ENCODE measurements at places on chromosomes 1 and 21. TPM values are rescaled to one million over a fixed set of nuclear protein-coding genes. Genes with fewer than 3 reads are reported as not detected.
A peak's percentile ranks its signal among the peaks of the same experiment; 100 is the strongest.

- no peak overlapping the region for H3K27ac ChIP-seq
- no peak overlapping the region for H3K4me3 ChIP-seq
- peaks cover 35% of the 10 kb centered on the region for H3K4me1 ChIP-seq
- DNase-seq = no peak
- peaks cover 58% of the 10 kb centered on the region for H3K36me3 ChIP-seq
- H3K27me3 ChIP-seq = no peaks in the 10 kb centered on the region
These were observed 3.8 kb downstream of the PTPN7 start for GRCh38 chr1:202156590-202156989.

DNA sequence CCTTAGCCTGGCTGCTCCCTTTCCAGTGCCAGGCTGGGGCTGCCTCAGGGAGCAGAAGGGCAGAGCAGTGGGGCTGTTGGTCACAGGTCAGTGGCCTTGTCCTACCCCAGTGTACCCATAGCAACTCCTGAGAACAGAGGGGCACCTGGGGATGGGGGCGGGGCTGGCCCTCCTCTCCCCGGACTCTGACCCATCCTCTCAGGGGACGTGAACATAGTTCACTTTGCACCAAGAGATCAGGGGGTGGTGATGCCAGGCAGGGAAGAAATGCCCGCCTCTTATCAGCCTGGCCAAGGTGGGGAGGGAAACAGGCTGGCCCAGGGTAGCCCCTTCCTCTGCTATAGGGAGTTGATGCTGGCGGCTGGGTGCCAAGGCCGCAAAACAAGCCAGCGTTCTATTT, 4.9 kb downstream of the ETNK2 start:
- peaks cover 8% of the 10 kb centered on the region for H3K27me3 ChIP-seq
- H3K36me3 ChIP-seq = no peaks in the 10 kb centered on the region
- no peak overlapping the region for H3K4me3 ChIP-seq
- no peak for DNase-seq

- no peaks in the 10 kb centered on the region for H3K27me3 ChIP-seq
- peaks cover 16% of the 10 kb centered on the region for H3K4me1 ChIP-seq
- H3K27ac ChIP-seq = no peak overlapping the region
- H3K4me3 ChIP-seq = no peak overlapping the region
- no peaks in the 10 kb centered on the region for H3K36me3 ChIP-seq
These were observed 203.9 kb downstream of the TOMM20 start for GRCh38 chr1:234924450-234925355.

- H3K4me1 ChIP-seq = peaks cover 17% of the 10 kb centered on the region
- no peak for DNase-seq
These were observed 25.5 kb downstream of the MAN1C1 start for GRCh38 chr1:25641931-25642573.

DNA sequence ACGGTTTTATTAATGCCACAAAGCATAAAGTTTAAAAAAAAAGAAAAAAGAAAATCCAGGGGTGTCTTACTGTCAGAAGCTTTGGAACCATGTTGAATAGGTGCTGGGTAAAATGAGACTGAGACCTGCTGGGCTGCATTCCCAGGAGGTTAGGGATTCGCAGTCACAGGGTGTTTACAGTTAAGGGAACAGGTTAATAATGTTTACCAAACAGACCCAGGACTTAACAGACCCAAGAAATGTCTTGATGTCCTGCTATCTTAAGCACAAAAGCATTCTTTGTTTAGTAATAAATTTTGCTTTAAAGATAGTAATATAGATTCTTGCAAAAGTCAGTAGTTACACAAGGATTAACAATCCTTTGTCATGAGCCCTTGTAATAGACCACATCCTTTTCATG, 54.7 kb downstream of the OLFML3 start:
- no peak overlapping the region for H3K27ac ChIP-seq
- no peaks in the 10 kb centered on the region for H3K27me3 ChIP-seq
- H3K36me3 ChIP-seq = no peaks in the 10 kb centered on the region
- no peaks in the 10 kb centered on the region for H3K4me1 ChIP-seq

DNA sequence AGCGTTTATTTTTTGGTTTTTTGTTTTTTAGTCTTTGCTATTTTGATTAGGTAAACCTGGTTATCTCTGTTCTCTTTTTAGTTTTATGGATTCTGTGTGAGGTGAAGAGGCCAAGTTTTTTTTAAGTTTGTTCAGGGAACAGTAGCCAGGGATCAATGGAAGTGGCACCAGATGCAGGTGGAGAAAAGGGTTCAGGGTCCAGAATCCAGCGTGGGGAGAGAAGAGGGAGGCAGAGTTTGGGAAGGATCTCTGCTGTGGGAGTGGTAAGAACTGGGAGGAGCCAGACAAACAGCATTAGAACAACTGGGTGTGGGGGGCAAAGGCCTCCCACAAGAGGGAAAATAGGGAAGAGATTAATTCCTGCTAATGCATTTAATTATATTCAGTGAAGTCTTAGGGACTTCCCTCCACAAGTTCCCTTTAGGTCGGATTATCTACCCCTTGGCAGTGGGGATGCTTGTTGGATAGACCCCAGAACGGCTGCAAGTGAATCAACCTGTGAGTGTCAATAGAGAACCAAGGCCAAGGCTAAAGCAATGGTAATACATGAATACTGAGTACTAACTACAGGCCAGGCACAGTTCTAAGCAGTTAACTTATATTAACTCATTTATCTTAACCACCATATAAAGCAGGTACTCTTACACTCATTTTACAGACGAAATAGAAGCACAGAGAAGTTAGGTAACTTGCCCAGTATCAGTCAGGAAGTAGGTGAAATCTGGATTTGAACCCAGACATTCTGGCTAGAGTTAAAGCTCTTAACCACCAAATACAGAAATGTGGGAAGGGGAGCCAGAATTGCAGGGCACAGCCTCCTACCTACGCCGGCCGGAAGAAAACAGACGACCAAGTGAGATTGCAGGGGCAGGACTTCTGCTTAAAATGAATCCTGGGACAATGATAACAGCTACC, 498 bp downstream of the GNAT2 start:
- peak overlapping the region; percentile 66 for H3K4me3 ChIP-seq
- peaks cover 24% of the 10 kb centered on the region for H3K4me1 ChIP-seq
- no peaks in the 10 kb centered on the region for H3K27me3 ChIP-seq
- no peaks in the 10 kb centered on the region for H3K36me3 ChIP-seq
- H3K27ac ChIP-seq = peak overlapping the region; percentile 19

GRCh38 chr1:83559129-83559840, 439.6 kb downstream of the TTLL7 start:
- H3K4me1 ChIP-seq = peaks cover 2% of the 10 kb centered on the region
- H3K27ac ChIP-seq = no peak overlapping the region
- no peaks in the 10 kb centered on the region for H3K27me3 ChIP-seq
- DNase-seq = no peak
- no peak overlapping the region for H3K4me3 ChIP-seq
- H3K36me3 ChIP-seq = no peaks in the 10 kb centered on the region

GRCh38 chr1:90809093-90809492, 92.0 kb upstream of the BARHL2 start:
- no peak for DNase-seq
- H3K4me3 ChIP-seq = no peak overlapping the region
- H3K27me3 ChIP-seq = no peaks in the 10 kb centered on the region
- no peak overlapping the region for H3K27ac ChIP-seq

GRCh38 chr1:216833509-216833908, 110.3 kb upstream of the ESRRG start:
- no peaks in the 10 kb centered on the region for H3K36me3 ChIP-seq
- no peak overlapping the region for H3K4me3 ChIP-seq
- no peak overlapping the region for H3K27ac ChIP-seq
- DNase-seq = no peak
- H3K4me1 ChIP-seq = no peaks in the 10 kb centered on the region

- H3K36me3 ChIP-seq = peaks cover 10% of the 10 kb centered on the region
- H3K27me3 ChIP-seq = no peaks in the 10 kb centered on the region
- H3K27ac ChIP-seq = no peak overlapping the region
These were observed 20.1 kb downstream of the FAAP20 start for GRCh38 chr1:2174348-2175054.

GRCh38 chr1:99170516-99170915, 93.8 kb upstream of the PLPPR4 start:
- no peak for DNase-seq
- H3K4me3 ChIP-seq = no peak overlapping the region
- H3K36me3 ChIP-seq = no peaks in the 10 kb centered on the region
- H3K27me3 ChIP-seq = no peaks in the 10 kb centered on the region

DNA sequence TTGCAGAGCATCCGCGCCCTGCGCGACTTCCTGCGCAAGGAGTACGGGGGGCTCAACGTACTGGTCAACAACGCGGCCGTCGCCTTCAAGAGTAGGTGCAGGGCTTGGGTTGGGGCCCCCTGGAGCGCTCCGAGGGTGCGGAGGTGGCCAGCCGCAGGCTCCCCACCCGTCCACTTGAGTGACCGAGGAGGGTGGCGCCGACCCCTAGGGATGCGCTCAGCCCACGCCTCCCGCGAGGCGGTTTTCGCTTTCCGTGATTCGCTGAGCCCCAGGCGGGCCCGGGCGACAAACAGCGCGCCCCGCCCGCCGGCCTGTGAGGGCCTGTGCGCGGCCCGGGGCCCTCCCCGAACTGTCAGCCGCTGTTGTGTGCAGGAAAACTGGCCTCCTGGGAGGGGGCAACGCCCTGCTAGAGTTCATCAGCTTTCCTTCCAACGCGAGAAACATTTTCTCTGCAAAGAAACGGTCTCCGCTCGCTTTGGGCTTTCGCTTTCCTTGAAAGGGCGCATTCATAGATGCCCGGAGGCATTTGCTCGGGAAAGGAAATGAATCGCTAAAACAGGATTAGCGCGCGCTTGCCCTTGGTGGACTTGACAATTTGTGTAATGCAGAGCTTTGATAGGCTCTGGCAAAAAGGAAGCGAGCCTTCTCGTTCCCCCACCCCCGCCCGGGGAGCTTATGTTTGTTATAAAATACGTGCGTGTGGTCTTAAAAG, 668 bp downstream of the CBR3 start:
- peak overlapping the region; percentile 37 for H3K27ac ChIP-seq
- H3K4me3 ChIP-seq = peak overlapping the region; percentile 60
- H3K4me1 ChIP-seq = peaks cover 15% of the 10 kb centered on the region
- DNase-seq = no peak
- no peaks in the 10 kb centered on the region for H3K36me3 ChIP-seq
- peaks cover 39% of the 10 kb centered on the region for H3K27me3 ChIP-seq

- DNase-seq = no peak
- H3K4me1 ChIP-seq = no peaks in the 10 kb centered on the region
- H3K4me3 ChIP-seq = no peak overlapping the region
- H3K27me3 ChIP-seq = no peaks in the 10 kb centered on the region
- no peak overlapping the region for H3K27ac ChIP-seq
- H3K36me3 ChIP-seq = no peaks in the 10 kb centered on the region
These were observed 51.4 kb upstream of the RGL1 start for GRCh38 chr1:183753464-183753891.

DNA sequence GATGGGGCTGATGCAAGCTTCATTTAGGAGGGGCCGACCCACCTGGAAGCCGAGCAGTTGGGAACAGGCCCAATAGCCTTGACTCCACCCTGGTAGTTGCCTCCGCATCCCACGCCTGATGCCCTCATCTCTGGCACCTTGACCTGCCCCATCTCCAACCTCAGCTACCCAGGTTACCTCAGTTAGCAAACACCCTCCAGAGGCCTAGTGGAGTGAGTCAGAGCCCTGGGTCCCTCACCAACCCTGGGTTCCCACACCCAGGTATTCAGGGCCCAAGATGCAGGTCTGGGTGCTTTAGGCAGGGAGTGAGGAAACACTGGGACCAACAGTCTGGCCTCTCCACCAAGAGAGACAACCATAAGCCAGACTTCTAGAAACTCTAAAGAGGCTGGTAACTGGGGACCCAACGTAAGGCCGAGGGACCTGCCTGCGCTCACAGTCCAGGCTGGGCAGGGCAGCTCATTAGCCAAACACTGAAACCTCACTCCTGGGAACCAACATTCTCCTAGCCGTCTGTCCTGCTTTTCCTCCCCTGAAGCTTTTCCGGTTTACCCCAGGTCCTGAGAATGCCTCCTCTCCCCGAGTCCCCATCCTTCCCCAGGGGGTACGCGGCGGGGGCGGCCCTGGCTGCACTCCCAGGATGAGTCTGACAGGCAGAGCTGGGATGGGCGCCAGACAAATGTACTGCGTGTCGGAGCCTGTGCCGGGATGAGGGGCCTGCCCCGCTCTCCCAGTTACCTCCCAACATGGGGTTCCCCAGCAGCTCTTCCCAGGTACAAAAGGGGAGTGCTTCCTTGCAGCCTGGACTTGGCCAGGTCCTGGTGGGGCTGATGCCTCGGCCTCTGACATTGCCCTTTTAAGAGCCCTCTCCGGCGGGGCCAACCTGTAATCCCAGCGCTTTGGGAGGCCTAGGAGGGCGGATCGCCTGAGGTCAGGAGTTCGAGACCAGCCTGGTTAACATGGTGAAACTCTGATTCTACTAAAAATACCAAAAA, 8.9 kb upstream of the CELSR2 start:
- no peak overlapping the region for H3K4me3 ChIP-seq
- H3K27me3 ChIP-seq = no peaks in the 10 kb centered on the region
- no peak for DNase-seq
- peaks cover 4% of the 10 kb centered on the region for H3K4me1 ChIP-seq
- peaks cover 38% of the 10 kb centered on the region for H3K36me3 ChIP-seq

- DNase-seq = no peak
- no peak overlapping the region for H3K27ac ChIP-seq
These were observed 146.9 kb downstream of the TOMM20 start for GRCh38 chr1:234981758-234982157.

GRCh38 chr1:228375578-228376261, 30.9 kb downstream of the TRIM11 start:
- peaks cover 13% of the 10 kb centered on the region for H3K27me3 ChIP-seq
- H3K36me3 ChIP-seq = no peaks in the 10 kb centered on the region
- H3K27ac ChIP-seq = no peak overlapping the region
- no peak overlapping the region for H3K4me3 ChIP-seq
- DNase-seq = no peak

- H3K4me3 ChIP-seq = no peak overlapping the region
- H3K27me3 ChIP-seq = no peaks in the 10 kb centered on the region
- no peak overlapping the region for H3K27ac ChIP-seq
- DNase-seq = no peak
- H3K4me1 ChIP-seq = peaks cover 27% of the 10 kb centered on the region
- no peaks in the 10 kb centered on the region for H3K36me3 ChIP-seq
These were observed 9.0 kb downstream of the UMODL1 start for GRCh38 chr21:42079939-42080787.

The PPFIA4 gene
- total RNA-seq = 2.1 TPM

The ST6GALNAC3 gene
- total RNA-seq = 1.8 TPM

The PAFAH2 gene
- 73.1 TPM for total RNA-seq

The S100A14 gene
- total RNA-seq = 137 TPM

The AUNIP gene
- 4.5 TPM for total RNA-seq

The KIF2C gene
- total RNA-seq = 42.1 TPM

The INAVA gene
- 2.7 TPM for total RNA-seq

The GFI1 gene
- 38.8 TPM for total RNA-seq

The NTRK1 gene
- 1.6 TPM for total RNA-seq

The DISP1 gene
- total RNA-seq = 2.0 TPM

The PTGS2 gene
- 1.8 TPM for total RNA-seq

The SPRR4 gene
- total RNA-seq = not detected

The STUM gene
- 0.80 TPM for total RNA-seq

The IGSF21 gene
- total RNA-seq = 0.85 TPM

The SLC16A1 gene
- total RNA-seq = 28.6 TPM

The IL23R gene
- 0.57 TPM for total RNA-seq

The CRYBG2 gene
- 0.76 TPM for total RNA-seq

The GBP4 gene
- 14.8 TPM for total RNA-seq
